ENCODE measurements at places on chromosomes 2 and 18. TPM values are rescaled to one million over a fixed set of nuclear protein-coding genes. Genes with fewer than 3 reads are reported as not detected.

Gene DLGAP1
- total RNA-seq, result not detected

Gene HSPE1
- 49.1 TPM for total RNA-seq

DNA sequence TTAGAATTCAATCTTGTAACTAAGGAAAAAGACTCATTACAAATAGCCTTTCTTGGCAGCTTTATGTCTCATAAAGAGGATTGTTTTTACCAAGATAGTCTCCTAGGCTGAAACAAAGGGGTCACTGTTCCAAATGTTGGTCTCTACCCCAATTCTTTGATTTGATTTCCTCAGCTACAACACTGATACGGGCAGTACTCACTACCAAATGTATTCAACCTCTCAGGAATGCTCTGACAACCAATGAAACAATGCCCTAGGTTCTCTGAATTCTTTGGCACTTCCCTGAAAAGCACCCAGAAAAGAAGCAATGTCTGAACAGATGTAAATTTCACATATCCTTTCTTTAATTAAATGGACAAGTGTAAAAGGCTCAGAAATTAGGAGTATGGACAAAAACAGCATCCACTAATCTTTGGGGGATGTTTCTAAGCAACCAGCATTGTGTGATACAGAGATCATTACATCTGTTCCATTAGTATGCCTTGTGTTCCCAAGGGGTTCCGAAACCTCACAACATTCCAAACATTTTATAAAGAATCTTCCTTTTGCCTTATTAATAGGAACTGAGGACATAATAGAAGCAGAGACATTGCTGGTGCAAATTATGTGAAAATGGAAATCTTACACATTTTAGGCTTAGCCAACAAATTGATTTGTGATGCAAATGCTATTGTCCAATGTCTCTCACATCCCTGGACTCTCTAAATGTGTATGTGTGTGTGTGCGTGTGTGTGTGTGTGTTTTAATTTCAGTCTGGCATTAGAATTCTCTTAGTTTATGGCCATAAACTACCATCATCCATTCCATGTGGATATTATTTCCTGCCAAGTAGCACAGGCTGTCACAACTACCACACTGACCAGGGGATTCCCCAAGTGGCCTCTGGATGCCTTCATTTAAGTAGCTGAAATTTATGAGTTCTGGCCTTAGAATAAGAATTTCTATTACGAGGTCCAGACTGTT, 276.0 kb downstream of the MTX2 start:
- H3K27me3 ChIP-seq, result peaks cover 5% of the 10 kb centered on the region
- no peak overlapping the region for H3K27ac ChIP-seq
- H3K36me3 ChIP-seq, result no peaks in the 10 kb centered on the region
- H3K4me3 ChIP-seq, result no peak overlapping the region

DNA sequence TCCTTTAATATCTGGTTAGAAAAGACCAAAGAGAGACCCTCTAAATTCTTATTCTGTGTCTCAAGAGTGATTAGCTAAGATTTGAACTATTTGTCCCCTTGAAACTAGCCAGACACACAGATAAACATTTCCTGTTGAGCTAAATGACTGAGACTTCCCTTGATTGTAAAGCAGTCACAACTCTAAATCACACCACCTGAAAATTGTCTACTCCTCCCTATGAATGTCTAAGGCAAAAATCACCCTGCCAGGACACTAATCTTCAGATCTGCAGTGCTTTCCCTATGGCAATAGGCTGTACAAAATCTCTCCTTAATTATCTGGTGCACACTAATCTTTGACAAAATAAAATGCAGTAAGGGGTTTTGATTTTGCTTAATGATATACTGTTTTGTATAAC, 200.5 kb upstream of the GULP1 start:
- H3K4me1 ChIP-seq, result no peaks in the 10 kb centered on the region
- no peak overlapping the region for H3K27ac ChIP-seq
- no peaks in the 10 kb centered on the region for H3K36me3 ChIP-seq
- no peaks in the 10 kb centered on the region for H3K27me3 ChIP-seq
- no peak overlapping the region for H3K4me3 ChIP-seq

- no peaks in the 10 kb centered on the region for H3K27me3 ChIP-seq
- H3K4me3 ChIP-seq, result no peak overlapping the region
- no peaks in the 10 kb centered on the region for H3K4me1 ChIP-seq
- no peak overlapping the region for H3K27ac ChIP-seq
- no peak for DNase-seq
- H3K36me3 ChIP-seq, result no peaks in the 10 kb centered on the region
Measured at GRCh38 chr2:6951046-6951445, 33.8 kb downstream of the RNF144A start.

DNA sequence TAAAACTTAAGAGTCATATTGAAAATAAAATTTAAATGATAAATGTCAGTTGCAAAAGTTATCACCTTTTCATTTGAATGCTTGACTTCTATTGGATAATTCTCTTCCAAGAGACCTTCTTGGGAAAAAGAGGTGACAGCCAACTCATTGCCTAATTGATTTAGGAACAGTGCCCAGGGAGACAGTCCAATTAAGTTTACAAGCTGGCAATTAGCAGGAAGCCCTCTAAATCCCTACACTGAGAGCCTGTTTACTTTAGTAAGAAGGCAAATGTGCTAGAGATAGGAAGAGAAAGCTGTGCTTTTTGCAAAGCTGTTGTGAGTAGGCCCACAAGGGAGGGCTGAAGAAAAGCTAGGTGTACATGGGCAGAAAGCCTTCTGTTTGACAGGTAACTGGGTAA, 189.1 kb downstream of the WDPCP start:
- no peaks in the 10 kb centered on the region for H3K36me3 ChIP-seq
- no peak for DNase-seq
- no peaks in the 10 kb centered on the region for H3K27me3 ChIP-seq

DNA sequence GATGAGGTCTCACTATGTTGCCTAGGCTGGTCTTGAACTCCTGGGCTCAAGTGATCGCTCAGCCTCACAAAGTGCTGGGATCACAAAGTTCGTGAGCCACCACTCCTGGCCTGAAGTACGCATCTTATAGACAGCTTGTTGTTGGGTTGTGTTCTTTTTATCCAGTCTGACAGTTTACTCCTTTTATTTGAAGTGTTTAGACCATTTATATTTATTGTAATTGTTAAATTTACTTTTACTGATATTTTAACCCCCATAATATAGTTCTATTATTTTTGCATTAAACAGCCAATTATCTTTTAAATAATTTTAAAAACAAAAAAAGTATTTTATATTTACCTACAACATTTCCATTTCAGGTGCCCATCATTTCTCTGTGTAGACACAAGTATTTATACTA, 303.0 kb upstream of the HDAC4 start:
- H3K27me3 ChIP-seq, result no peaks in the 10 kb centered on the region
- H3K4me1 ChIP-seq, result no peaks in the 10 kb centered on the region

DNA sequence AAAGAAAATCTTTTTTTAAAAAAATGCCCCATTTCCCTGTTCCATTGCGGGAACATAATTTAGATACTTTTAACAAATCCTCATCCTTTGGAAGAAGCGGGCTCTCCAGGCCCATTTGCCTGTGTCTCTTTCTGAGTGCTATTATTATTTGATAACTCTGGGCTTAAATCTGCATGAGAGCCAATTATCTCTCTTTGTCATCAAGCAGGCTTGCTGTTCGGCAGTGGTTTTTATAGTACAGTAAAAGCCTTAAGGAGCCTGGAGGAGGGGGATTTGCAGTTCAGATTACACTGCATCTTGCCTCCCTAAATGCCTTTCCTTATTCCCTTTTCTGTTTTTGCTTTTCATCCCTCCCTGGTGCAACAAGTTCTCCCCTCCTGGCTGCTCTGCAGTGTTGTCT, 50.6 kb downstream of the CELF4 start:
- no peaks in the 10 kb centered on the region for H3K4me1 ChIP-seq
- no peak overlapping the region for H3K27ac ChIP-seq
- DNase-seq, result no peak
- H3K4me3 ChIP-seq, result no peak overlapping the region
- no peaks in the 10 kb centered on the region for H3K36me3 ChIP-seq

GRCh38 chr18:26255695-26256622, 29.7 kb downstream of the TAF4B start:
- no peaks in the 10 kb centered on the region for H3K27me3 ChIP-seq
- no peak for DNase-seq
- H3K27ac ChIP-seq, result no peak overlapping the region
- no peaks in the 10 kb centered on the region for H3K4me1 ChIP-seq
- H3K4me3 ChIP-seq, result no peak overlapping the region

All from naive thymus-derived CD4-positive, alpha-beta T cell (primary cell).